ENCODE measurements at places on chromosomes 1 and 21.

DNA sequence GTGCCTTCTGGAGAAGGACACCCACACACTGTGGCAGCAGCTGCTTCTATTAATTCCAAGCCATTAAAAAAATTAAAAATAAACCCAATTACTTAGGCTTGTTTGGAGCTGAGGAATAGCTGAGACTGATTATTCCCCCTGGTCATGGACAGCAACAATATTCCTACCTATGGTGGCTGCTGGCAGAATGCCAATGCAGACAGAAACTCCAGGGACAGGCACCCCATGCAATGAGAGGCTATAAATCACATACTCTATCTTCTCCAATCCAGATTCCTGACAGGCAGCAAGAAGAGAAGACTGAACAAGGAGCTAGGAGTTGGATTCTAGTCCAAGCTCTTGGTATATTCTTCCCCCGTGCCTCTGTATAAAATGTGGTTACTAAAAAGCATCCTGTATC is 275.4 kb upstream of the BEND5 start:
- DNase-seq = no peak

GRCh38 chr1:23331713-23332112 is 12.4 kb downstream of the HNRNPR start:
- no peak for DNase-seq

DNA sequence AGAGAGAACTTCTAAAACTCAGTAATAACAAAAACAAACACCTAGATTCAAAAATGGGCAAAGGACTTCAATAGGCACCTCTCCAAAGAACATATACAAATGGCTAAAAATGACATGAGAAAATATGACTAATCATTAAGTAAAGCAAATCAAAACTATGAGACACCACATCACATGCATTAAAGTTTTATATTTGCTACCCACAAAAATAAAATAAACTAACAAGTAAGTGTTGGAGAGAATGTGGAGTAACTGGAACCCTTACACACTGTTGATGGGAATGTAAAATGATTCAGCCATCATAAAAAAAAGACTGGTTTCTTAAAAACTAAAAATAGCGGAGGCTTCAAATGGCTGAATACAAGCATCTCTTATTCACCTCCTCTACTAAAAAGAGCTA is 262.1 kb upstream of the PKN2 start:
- no peak for DNase-seq

- no peak for DNase-seq
Measured at GRCh38 chr1:94302497-94302896, 65.1 kb upstream of the ARHGAP29 start.

DNA sequence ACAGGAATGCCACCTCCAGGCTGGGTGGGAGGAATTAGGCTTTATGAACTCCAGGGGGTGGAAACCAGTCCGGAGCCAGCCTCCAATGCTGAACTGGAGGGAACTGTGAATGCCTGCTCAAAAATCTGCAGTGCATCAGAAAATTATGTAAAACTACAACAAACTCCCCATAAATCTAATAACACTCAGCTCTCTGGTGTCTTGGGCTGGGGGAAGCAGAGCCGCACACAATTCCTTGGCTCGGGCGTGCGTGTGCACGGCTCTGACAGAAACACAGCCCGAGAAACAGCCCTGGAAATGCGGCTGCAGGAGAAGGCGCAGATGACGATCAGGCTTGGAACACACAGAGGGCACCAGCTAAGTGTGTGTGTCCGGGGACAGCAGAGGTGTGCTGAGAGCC is 127.6 kb upstream of the VAMP3 start:
- DNase-seq = no peak

DNA sequence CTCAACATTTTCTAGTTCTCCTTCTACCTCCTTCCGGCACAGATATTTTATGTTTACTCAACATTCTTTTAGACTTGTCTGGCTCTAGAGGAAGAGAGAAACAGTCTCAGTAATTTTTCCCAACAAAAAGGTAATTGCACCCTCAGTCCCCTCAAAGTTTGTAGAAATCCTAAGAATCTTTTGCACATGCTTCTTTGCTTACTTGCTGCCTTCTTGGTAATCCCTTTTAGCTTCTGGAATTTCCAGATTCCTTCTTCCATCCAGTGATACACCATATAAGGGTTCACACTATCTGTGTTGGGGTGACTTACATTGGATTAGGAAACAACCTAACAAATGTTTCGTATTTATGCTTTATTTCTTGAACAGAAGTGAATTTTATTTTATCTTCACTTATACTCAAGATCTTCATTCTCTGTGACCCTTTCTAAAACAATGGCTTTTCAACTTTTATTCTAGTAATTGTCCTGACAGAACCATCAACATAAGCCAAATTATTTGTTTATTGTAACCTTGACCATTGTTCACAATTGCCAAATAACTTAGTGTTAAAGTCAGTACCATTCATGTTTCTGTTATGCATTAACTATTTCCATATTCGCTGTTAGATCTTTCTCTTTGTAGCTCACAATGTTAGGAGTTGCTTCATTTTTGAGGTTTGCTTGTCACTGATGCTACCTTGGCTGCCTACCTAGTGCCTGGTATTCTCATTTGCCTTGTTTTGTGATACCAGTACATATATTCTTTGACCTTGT is 238.1 kb downstream of the HMCN1 start:
- no peak for DNase-seq

GRCh38 chr1:165753934-165754333 is 14.7 kb downstream of the TMCO1 start:
- DNase-seq = no peak

- no peak for DNase-seq
Measured at GRCh38 chr1:156492591-156493080, 7.9 kb downstream of the MEF2D start.

GRCh38 chr1:115911294-115911693 is 65.0 kb upstream of the SLC22A15 start:
- DNase-seq = no peak

Data from stimulated activated CD4-positive, alpha-beta T cell treated with anti-CD3 and anti-CD28 coated beads, TNF-alpha, amount 100 ng/mL, for 48 hours (primary cell).